ENCODE measurements at places on chromosomes 16 and 17.
A peak's percentile ranks its signal among the peaks of the same experiment; 100 is the strongest.

DNA sequence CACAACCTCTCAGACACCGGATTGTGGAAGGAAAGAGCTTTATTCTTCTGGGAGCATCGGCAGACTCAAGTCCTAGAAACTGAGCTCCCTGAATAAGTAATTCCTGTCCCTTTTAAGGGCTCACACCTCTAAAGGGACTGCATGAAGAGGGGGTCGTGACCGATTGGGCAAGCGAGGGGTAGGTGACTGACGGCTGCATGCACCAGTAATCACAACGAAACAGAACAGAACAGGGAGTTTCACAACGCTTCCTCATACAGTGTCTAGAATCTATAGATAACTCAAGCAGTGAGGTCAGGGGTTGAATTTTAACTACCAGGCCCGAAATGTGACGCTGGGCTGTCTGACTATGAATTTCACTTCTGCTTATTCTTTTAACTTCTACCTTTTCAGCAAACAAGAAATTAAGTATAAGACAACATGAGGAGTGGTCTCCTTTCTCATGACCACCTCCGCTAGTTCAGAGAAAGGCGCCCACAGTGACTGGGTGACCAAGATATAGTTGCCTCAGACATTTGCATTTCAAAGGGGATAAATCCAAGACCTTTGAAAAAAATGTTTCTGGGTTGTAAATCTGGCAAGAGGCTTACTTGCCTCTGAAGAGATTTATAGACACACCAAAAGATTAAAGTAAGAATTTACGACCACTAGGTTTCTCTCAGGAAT lies 88.4 kb upstream of the ATF7IP2 start:
- DNase-seq, result peak; percentile 17

DNA sequence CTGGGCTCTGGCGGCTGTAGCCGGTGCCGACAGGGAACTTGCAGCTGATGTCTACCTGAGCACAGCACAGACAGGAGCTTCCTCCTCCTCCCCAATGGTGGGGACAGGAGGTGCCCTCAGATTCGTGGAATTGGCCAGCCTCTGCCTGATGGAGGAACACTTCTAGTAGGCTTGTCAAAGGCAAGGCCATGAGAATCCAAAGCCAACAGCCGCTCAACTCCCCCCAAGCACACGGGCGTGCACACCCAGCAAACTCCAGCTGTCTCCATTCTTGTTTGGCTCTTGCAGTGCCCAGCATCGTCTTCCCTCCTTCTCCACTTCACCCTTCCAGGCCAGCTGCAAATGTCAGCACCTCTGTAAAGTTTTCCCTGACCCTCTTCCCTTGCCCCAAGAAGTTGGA lies 35.1 kb downstream of the SCNN1G start:
- DNase-seq, result no peak

GRCh38 chr17:48722201-48722907 lies at the start of gene PRAC1:
Gene PRAC1, minus strand, starts transcription at chr17:48722518. Its CDS starts 126 bp downstream, at chr17:48722392.
- DNase-seq, result no peak

DNA sequence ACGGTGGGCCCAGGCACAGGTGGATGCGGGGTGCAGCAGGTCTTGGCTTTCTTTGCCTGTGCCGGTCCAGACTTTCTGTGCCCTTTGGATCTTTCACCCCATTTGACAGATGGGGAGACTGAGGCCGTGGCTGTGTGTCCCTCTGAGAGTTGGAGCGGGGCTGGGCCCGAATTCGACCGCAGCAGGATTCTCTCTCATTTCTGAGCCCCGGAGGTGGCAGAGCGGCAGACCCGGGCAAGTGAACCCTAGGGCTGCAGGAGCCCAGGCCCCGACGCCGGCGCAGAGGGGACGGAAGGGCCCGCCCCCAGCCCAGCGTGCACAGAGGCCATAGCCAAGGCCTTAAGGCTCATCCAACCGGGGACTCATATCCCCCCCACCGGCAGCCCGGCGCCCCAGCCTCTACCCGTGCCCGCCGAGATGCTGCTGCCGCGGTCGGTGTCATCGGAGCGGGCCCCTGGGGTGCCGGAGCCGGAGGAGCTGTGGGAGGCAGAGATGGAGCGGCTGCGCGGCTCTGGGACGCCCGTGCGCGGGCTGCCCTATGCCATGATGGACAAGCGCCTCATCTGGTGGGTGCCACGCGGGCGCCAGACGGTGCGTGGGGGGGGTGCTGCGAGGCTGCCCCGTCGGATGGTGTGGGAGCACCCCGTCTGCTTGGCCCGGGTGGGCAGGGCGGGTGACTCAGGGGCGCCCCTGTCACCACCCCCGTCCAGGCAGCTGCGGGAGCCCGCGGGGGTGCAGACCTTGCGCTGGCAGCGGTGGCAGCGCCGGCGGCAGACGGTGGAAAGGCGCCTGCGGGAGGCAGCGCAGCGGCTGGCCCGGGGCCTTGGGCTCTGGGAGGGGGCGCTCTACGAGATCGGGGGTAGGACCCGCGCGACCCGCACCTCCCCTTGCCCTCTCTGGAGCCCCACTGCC lies 857 bp downstream of the TMC8 start:
- DNase-seq, result no peak

- no peak for DNase-seq
These were observed 8.5 kb downstream of the SNN start for GRCh38 chr16:11676799-11677198.

DNA sequence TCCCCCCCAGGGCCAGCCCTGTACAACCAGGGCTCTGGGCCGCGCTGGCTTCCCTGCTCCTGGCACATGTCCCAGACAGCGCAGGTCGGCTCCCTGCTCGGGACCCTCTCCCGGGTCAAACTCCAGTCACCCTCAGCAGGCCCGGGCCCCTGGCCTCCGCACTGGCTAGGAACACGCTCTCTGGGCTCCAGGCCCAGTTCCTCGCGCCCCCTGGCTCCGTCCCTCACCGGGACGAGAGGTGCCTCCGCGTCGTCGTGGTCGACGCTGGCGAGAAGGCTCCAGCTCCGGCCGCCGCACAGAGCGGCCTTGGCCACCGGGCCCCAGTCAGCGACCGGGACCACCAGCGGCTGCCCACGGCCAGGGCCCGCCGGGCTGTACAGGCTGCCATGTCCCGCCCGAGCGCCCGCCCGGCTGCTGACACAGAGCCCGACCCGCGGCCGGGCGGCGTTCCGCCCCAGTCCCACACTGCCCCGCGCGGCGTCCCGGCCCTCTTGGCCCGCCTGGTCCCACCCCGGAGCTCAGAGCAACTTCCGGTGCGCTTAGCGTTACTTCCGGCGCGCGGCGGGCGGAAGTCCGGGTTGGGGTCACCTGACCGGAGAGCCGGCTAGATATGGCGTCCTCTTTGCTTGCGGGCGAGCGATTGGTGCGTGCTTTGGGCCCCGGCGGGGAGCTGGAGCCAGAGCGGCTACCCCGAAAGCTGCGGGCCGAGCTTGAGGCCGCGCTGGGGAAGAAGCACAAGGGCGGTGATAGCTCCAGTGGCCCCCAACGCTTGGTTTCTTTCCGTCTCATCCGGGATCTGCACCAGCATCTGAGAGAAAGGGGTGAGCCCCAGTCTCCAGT lies at the start of gene POLDIP2:
Gene POLDIP2, minus strand, starts transcription at position 467 of the 840 bp plus-strand sequence. Its CDS starts 79 bp downstream, at position 388.
- peak; percentile 90 for DNase-seq

GRCh38 chr17:52048137-52048898 lies 110.2 kb downstream of the CA10 start:
- DNase-seq, result no peak

GRCh38 chr16:73280388-73280787 lies 232.5 kb upstream of the ZFHX3 start:
- no peak for DNase-seq

DNA sequence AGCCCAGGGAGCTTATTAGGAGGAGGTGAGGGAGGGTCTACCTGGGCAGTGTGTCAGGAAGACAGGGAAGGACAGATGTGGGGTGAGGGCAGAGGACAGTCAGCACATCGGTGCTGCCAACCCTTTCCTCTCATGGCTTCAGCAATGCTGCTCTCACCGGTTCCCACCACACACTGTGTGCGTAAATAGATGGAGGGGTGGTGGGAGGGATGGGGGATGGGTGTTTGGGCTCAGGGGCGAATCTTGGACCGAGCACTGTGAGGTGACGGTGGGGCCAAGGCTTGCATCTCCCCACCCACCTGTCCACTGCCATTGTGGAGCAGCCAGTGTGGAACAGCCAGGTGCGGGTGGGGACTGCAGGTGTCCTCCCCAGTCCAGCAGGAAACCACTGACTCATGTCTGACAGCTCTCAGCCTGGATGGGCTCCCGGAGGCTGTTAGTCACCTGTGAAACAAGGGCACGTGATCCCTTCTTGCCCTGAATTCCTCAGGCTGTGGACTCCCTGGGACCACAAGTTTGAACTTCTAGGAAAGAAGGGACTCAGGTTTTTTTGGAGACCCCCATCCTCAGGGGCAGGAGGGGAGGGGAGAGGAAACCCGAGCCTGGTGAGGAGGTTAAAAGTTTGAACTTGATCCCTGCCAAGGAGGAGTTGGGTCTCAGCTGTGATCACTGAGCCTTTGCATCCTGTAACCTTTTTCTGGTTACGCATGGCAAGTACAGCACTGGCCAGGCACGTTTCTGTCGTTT lies 42.7 kb upstream of the SMPD3 start:
- DNase-seq, result no peak

- DNase-seq, result no peak
These were observed 647 bp downstream of the VAC14 start for GRCh38 chr16:70800311-70800710.

DNA sequence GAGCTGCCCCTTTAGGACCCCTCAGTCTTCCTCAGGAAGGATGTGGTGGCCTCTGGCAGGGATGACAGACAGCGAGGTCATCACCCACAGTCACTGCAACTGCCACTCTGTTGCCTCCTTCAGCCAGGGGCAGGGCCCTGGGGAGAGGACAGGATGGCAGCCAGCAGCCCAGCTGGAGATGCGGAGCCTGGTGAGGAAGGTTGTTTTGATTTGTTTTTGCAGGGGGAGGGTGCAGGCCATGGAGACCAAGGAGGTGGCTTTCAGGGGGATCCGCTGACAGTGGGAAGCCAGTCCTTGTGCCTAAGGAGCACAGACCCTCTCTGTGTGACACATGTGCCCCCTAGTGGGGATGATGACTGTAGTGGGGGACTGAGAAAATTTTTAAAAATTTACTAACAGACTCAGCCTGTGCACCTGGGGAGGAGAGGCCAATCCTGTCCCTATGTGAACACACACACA lies 7.4 kb downstream of the PRCD start:
- DNase-seq, result peak; percentile 83

DNA sequence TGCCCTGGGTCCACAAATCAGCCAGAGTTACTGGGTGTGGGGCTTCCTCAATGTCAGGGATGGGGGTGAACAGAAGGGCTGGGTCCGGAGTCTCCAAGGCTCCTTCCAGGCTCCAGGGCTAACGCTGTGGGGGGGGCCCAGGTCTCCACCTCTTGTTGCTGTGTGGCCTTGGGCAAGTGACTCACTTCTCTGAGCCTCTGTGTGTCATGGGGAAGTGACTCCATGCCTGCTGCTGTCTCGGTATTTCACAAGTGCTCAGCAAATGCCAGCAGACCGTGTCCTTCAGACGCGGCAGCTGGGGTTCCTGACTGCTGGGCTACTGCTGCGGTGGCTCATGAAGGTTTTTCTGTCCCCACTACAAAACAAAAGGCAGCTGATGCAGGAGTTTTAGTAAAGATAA lies 26.6 kb downstream of the JPH3 start:
- no peak for DNase-seq

DNA sequence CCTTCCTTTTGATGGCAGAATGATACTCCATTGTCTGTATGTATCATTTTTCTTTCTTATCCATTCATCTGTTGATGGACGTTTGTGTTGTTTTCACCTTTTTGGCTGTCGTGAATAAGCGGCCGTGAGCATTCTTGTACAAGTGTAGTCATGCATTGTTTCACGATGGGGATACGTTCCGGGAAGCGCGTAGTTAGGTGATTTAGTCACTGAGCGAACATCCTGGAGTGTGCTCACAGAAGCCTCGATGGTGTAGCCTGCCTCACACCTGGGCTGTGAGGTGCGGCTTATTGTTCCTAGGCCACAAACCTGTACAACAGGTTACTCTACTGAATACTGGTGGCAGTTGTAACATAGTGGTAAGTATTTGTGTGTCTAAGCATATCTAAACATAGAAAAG lies 136.5 kb downstream of the CMIP start:
- DNase-seq, result no peak

GRCh38 chr16:65068151-65068740 lies 53.6 kb downstream of the CDH11 start:
- no peak for DNase-seq

DNA sequence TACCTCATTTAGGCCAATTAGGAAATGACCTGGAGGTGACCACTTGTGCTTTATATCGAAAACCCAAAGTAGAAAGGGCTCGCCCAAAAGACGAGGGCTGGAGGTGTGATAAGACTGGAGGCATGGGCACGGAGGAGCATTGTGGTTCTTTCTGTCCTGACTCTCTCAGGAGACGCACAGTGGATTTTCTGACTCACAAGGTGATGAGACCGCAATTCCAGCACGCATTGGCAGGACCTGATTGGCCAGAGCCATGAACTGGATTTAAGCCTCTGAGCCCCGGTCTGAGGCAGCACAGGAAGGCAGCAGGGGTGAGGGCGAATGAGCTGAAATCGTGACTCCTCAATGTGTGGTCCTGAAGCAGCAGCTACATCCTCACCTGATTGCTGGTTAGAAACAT lies 559.1 kb upstream of the SALL1 start:
- DNase-seq, result no peak

GRCh38 chr17:28737770-28738679 lies 5.8 kb upstream of the TRAF4 start:
- DNase-seq, result no peak

DNA sequence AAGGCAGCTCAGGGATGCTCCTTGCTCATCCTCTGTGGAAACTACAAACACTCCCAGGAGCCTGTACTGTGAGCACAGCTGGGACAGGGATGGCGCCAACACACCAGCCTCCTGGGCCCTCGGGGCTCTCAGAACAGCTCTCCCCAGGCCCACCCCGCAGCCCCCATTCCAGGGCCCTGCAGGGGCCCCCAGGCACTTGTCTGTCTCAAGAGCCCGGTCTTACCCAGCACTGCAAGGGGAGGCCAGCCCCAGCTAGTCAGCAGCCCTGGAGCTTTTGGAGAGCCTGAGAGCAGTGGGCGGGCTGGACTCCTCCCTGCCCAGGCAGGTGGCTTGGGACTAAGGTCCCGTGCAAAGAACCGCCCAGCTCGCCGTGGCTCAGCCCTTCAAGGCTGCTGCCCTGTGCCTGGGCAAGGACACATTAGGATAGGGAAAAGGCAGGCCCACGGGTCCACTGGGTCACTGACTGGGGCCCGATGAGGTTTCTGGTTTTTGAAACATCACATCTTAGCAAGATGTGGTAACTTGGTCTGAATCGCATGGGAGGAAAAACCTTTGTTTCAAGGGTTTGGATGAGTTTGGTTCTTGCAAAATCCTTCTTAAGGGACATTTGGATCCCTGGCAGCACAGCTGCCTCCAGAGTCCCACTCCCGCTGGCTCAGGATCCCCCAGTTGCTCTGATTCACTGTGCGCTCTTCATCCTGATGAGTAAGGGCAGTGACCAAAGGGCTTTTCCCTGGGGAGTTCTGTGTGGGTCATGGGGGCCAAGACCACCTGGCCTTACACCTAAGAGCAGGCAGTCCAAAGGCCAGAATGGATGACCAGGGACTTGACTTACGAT lies 2.8 kb downstream of the DNASE1L2 start:
- no peak for DNase-seq

- DNase-seq, result no peak
These were observed 78.1 kb downstream of the TIMM22 start for GRCh38 chr17:1074886-1075605.

- no peak for DNase-seq
These were observed 472 bp upstream of the NME2 start for GRCh38 chr17:51165680-51166197.

Data from HuH-7.5 (cell line).